ENCODE measurements at places on chromosomes 2 and 18. TPM values are rescaled to one million over a fixed set of nuclear protein-coding genes. Genes with fewer than 3 reads are reported as not detected.

Gene LHCGR
- not detected for total RNA-seq

Gene CRYGC
- not detected for total RNA-seq

Gene CNNM4
- 1.2 TPM for total RNA-seq

Gene MAP3K19
- not detected for total RNA-seq

Gene TTC39C
- 23.3 TPM for total RNA-seq

Gene RAD51AP2
- not detected for total RNA-seq

Gene DNAJC5G
- not detected for total RNA-seq

DNA sequence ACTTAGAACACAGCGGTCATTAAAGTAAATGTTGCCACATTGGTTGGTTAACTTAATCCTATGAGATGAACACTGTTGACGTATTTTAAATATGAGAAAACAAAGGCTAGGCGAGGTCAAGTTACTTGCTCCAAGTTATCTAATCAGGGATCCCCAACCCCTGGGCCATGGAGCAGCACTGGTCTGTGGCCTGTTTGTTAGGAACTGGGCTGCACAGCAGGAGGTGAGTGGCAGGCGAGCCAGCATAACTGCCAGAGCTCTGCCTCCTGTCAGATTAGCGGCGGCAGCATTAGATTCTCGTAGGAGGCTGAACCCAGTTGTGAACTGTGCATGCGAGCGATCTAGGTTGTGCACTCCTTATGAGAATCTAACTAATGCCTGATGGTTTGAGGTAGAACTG lies 878.9 kb downstream of the CPS1 start:
- no peak for DNase-seq

DNA sequence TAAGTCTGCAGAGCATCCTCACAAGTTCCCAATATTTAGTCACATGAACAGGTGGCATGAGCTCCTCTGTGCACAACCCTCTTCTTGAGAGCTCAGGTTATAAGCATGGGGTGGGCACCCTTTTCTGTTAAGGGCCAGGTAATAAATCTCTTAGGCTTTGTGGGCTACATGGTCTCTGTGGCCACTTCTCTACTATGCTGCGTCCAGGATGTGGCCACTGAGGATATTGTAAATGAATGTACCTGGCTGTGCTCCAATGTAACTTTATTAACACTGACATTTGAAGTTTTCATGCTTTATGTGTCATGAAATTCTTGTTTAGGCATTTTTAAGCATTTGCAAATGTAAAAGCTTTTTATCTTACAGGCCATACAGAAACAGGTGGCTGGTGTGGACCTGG lies 116.8 kb upstream of the ST6GAL2 start:
- no peak for DNase-seq

DNA sequence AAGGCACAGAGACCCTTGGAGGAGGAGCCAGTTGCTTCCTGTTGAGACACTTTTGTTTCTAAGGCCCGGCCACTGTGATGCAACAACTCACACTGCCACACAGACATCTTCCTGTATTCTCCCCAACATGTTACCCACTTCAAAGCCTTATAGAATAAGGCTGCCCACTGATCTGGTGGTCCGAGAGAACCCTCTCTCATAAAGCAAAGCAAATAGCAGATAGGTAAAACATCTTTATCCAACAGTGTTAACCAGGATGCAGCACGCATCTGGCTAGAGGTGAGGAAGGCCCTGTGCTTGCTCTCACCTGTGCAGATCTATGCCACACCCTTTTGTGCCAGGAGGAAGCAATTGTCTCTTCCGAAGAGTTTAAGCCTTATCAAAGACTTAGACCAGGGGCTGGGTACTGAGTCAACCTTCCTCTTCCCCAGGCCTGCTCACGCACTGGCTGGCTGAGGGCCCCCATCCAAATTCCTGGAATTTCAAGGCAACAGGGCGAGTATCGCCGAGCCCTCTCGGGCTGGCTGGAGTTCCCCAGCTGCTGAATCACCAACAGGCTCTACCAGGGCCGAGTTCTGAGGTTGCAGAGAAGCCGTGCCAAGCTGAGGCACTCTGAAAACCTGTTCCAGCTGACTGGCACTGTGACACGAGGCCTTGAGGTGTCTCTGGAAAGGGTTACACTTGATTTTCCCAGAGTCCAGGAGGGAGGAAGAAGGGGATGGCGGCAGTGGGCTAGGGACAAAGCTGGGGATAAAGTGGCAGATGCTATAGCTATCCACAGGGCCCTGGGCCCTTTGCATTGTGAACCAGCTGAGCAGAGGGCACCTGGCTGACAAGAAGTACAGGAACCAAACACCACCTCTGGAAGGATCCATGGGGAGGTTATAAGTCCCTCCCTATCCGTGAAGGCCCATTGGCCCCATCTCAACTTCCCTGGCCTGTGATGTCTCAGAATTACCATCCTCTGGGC lies 29.3 kb downstream of the TGFA start:
- DNase-seq = peak; percentile 66

DNA sequence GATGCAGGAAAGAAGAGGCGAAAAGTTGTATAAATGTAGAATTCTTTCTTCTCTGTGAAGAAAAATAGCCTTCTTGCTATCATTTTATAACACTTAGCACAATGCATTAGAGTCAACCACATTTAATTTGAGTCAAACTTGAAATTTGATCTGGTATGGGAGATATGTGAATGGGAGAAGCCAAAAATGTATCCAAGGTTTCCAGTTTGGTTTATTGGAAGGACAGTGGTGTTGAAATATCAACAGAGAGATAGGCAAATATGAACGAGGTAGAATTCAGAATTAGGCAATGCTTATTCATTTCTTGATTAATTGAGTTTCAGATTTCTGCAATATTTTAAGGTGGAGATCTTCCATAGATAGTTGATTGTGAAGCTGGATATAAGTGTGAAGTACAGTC lies 991.9 kb upstream of the CHAC2 start:
- DNase-seq = no peak

- peak; percentile 94 for DNase-seq
Observed at GRCh38 chr2:32977228-32977758, 30.5 kb downstream of the LTBP1 start.

DNA sequence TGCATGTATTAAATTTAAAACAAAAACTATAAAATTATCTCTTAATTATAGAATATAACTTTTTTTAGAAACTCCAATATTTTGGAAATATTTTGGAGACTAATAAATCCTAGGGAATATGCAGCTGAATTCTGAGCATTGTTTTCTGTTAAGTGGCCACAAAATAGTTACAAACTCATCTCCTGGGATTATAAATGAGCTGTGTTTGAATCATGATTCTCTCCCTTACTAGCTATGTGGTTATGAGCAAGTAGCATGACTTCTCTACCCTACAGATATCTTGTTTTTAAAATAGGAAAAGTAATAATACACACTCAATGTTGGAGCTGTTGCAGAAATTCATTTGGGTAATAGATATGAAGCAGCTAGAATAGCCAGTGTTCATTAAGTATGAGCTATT lies 137.9 kb upstream of the ITGA4 start:
- no peak for DNase-seq

DNA sequence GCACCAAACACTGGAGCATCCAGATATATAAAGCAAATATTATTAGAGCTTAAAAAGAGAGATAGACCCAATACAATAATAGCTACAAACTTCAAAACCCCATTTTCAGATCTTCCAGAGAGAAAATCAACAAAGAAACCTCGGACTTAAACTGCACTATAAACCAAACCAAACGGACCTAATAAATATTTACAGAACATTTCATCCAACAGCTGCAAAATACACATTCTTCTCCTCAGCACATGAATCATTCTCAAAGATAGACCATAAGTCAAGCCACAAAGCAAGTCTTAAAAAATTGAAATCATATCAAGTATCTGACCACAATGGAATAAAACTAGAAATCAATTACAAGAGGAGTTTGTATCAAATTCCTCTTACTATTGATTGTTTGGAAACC lies 140.2 kb upstream of the OTOS start:
- no peak for DNase-seq

DNA sequence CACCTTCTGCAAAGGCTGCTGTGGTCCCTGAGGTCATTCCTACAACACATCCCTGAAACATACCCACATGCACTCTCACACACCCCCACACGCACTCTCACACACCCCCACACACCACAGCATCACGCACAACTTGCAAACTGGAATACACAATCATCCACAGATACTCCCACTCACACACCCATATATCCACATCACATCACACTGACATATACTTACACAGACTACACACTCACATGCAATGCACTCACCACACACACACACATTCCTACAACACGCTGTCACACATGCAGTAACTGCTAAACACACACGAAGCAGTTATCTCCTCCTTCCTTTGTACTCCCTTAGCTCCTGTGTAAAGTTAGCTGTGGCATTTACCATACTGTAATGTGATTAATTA lies 57.1 kb upstream of the PKDCC start:
- no peak for DNase-seq

DNA sequence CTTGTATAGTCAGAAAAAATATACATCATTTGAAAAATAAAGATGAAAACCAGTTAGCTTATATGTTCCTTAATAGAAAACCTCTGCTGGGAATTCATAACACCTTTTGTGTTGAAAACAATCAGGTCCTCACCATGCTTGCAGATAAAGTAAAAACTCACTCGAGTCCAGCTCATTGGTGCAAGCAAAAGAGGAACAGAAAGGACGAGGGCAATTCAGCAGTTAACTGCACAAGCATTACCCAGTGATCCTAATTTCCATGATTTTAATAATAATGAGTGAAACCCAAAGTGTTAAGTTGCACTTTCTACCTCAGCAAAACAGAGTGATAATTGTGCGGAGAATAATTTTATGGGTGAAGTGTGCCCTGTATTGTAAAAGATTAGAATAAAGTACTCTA lies 839.9 kb downstream of the BCL11A start:
- no peak for DNase-seq

- no peak for DNase-seq
Observed at GRCh38 chr18:44693030-44693784, 12.5 kb downstream of the SETBP1 start.

DNA sequence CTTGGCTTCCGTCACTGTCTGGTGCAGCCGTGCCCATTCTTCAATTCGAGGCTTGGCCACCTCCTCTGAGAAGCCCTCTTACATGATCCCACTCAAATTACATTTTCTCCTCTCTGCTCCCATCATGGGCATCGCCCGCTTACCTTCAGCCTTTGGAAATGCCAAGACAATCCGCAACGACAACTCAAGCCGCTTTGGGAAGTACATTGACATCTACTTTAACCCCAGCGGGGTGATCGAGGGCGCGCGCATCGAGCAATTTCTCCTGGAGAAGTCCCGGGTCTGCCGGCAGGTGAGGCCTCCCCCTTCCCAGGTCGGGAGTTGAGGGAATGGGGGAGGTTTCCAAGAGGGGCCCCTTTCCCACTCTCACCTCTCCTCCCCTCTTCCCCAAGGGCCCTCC lies 38.3 kb downstream of the MYO7B start:
- peak; percentile 20 for DNase-seq

- DNase-seq = peak; percentile 59
Observed at GRCh38 chr18:57807336-57808117, 4.4 kb upstream of the ATP8B1 start.
